MCF 10A (cell line): ENCODE measurements at places on chromosomes 1 and 21. TPM values are rescaled to one million over a fixed set of nuclear protein-coding genes. Genes with fewer than 3 reads are reported as not detected.

Gene HCRTR1
- not detected in 2 replicates for total RNA-seq

GRCh38 chr1:161866241-161866640, 100.1 kb downstream of the ATF6 start:
- H3K27me3 ChIP-seq, result no peaks in the 10 kb centered on the region
- DNase-seq, result no peak
- H3K4me3 ChIP-seq, result no peak overlapping the region
- no peaks in the 10 kb centered on the region for H3K4me1 ChIP-seq

- H3K4me3 ChIP-seq, result no peak overlapping the region
- no peak for DNase-seq
- no peaks in the 10 kb centered on the region for H3K4me1 ChIP-seq
- no peaks in the 10 kb centered on the region for H3K27me3 ChIP-seq
- H3K36me3 ChIP-seq, result no peaks in the 10 kb centered on the region
Observed at GRCh38 chr1:118739501-118739900, 248.6 kb downstream of the TBX15 start.

- peaks cover 6% of the 10 kb centered on the region for H3K36me3 ChIP-seq
- no peaks in the 10 kb centered on the region for H3K27me3 ChIP-seq
- no peak for DNase-seq
- H3K27ac ChIP-seq, result no peak overlapping the region
Observed at GRCh38 chr1:21064057-21064456, 112.6 kb downstream of the EIF4G3 start.

- H3K4me3 ChIP-seq, result no peak overlapping the region
- no peaks in the 10 kb centered on the region for H3K27me3 ChIP-seq
- no peak for DNase-seq
- no peaks in the 10 kb centered on the region for H3K4me1 ChIP-seq
- no peak overlapping the region for H3K27ac ChIP-seq
Observed at GRCh38 chr1:41580520-41581172, 96.2 kb upstream of the EDN2 start.

Gene TSACC
- 1.8 and 3.6 TPM in 2 replicates for total RNA-seq

Gene GSTM5
- total RNA-seq, result not detected in 2 replicates

Gene ELAPOR1
- 0.22 and 0.58 TPM in 2 replicates for total RNA-seq

DNA sequence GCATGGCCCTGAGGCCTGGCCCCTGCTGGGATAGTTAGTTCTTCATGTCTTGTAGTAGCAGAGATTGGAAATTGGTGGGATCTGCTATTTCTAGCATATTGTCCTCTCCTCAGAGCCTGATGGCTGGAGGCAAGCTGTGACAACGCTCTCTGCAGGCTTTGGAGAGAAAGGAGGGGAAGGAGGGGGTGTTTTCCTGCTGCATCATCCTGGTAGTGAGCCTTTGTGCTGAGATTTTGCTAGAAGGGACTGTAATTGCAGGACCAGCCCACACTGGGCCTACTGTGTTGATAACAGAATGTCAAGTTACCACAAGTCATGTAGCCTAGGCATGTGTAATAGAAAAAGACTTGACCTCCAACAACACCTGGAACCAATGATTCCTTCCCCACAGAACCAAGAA, 351.0 kb downstream of the SIPA1L2 start:
- H3K27me3 ChIP-seq, result no peaks in the 10 kb centered on the region
- H3K36me3 ChIP-seq, result no peaks in the 10 kb centered on the region
- no peak overlapping the region for H3K4me3 ChIP-seq
- H3K4me1 ChIP-seq, result peaks cover 11% of the 10 kb centered on the region

DNA sequence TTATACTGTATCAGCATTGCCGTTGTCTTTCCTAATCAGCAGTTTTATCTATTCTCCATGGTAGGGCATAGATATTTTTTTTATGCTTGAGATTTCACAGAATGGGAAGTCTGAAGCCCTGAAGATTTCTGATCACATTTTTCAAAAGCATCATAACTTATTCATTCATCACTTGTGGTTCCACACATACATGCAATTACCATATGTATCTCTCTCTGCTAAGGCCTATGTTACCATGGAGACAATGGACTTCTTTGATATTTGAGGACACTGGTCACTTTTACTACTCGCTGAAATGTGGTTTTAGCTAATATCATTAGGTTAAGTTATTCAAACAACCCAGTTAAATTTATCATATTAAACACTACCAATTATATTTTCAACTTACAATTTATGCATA, 1827.0 kb downstream of the MRPL39 start:
- no peak overlapping the region for H3K4me3 ChIP-seq
- H3K27ac ChIP-seq, result no peak overlapping the region
- DNase-seq, result no peak
- H3K4me1 ChIP-seq, result no peaks in the 10 kb centered on the region
